NCI-H2171 treated with DMSO at 0.1 percent for 48 hours (cell line): ENCODE measurements at places on chromosomes 12 and 14.

DNA sequence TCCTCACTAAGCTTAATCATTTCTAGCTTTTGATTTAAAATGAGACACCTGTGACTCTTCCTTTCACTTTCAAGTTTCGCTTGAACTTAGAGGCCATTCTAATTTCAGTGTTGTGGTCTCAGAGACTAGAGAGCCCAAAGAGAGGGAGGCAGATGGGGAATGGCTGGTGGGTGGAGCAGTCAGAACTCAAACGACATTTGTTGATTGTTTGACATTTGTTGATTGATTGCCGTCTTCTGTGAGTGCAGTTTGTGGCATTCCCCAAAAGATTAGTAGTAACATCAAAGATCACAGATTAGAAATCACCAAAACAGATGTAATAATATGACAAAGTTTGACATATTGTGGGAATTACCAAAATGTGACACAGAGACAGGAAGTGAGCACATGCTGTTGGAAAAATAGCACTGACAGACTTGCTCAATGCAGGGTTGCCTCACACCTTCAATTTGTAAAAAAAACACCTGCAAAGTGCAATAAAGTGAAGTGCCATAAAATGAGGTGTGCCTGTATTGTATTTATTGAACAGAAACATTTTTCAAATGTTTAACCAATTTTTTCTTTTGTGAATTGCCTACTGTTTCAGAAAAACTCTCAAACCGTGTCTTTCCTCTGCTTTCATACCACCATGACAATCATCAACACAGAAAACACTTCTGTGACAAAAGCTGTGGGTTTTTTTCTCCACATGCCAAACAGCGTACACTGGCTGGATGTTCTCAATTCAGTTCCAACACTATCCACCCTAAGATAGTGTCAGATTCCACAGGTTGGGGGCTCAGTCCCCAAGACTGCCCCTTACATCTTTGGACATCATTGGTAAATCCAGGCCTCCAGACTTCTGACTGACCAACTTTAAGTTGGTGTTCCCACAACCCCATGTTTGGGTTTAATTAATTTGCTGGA lies 376.3 kb upstream of the RGS6 start:
- DNase-seq, result peak; percentile 22

- DNase-seq, result peak; percentile 58
Observed at GRCh38 chr14:79511146-79511545, 700.2 kb downstream of the DIO2 start.

- DNase-seq, result no peak
Observed at GRCh38 chr12:105504286-105504685, 173.8 kb downstream of the C12orf75 start.

DNA sequence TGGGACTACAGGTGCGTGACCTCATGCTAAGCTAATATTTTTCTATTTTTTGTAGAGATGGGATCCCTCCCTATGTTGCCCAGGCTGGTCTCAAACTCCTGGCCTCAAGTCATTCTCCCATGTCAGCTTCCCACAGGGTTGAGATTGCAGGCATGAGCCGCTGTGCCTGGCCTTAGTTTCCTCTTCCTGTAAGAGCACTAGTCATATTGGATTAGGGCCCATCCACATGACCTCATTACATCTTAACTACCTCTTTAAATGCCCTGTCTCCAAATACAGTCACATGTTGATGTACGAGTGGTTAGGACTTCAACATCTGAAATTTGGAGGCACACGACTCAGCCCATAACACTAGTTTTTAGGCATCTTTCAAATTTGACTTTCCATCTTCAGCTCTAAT lies 72.2 kb upstream of the RASSF3 start:
- DNase-seq, result no peak

GRCh38 chr12:57719777-57720605 lies 18.6 kb downstream of the AGAP2 start:
- no peak for DNase-seq

GRCh38 chr14:95891742-95892141 lies 15.1 kb downstream of the TUNAR start:
- DNase-seq, result no peak

DNA sequence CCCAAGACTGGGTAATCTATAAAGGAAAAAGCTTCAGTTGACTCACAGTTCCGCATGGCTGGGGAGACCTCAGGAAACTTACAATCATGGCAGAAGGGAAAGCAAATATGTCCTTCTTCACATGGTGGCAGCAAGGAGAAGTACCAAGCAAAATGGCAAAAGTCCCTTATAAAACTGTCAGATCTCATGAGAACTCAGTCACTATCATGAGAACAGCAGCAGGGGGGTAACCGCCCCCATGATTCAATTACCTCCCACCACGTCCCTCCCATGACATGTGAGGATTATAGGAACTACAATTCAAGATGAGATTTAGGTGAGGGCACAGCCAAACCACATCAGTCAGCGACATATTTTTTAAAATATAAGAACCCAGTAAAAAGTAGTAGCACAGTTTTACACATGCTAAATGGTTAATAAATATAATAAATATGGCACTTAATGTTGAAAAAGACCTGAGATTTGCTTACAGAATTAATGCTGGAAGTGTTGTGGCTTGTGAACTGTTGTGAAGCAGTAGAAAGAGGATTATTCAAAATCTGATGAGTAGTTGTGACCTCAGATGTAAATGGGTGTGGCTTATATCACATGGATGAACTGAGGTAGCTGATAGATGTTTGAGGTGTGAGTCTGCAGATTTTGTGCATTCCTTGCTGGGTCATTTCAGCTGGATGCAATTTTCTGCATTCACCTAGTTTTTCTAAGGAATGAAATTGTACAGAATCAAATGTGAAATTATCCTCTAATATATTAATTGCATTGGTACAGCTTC lies 46.9 kb upstream of the CHPT1 start:
- DNase-seq, result no peak

DNA sequence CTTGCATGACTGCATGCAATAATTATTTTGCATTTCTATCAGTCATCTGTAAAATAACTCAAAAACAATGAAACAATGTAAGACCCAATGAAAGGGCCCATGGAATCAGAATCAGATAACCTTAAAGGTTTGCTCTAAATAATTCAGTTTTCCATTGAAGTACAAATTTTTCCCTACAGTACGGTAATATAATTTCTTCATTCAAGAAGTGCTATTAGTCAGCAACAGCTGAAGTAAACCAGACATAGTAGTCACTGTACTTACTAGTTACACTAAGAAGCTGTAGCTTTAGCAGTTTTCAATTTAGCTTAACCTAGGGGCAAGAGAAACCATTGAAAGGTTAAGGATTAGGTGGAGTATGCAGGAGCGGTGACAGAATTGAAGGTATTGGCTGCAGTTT lies 43.5 kb downstream of the BCAT1 start:
- no peak for DNase-seq

DNA sequence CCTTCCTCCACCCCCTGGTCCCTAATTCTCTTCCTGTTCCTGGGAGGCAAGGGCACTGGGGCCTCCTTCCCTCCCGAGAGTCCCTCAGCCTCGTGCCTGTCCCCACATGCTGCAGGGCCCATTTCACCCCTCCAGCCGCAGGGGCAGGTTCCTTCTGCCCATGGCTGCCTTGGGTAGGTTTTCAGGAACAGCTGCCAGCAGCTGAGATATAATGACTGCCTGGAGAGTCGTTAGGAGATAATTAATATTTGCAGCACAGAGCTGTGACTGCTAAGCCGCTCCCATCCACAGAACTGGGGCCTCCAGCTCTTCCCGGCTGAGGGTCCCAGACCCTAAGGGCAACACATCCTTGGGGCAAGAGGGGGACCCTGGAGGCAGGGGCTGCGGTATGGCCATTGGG lies 211.9 kb upstream of the LHX5 start:
- DNase-seq, result peak; percentile 93

- peak; percentile 56 for DNase-seq
Observed at GRCh38 chr14:77301103-77301502, 19.6 kb downstream of the POMT2 start.

DNA sequence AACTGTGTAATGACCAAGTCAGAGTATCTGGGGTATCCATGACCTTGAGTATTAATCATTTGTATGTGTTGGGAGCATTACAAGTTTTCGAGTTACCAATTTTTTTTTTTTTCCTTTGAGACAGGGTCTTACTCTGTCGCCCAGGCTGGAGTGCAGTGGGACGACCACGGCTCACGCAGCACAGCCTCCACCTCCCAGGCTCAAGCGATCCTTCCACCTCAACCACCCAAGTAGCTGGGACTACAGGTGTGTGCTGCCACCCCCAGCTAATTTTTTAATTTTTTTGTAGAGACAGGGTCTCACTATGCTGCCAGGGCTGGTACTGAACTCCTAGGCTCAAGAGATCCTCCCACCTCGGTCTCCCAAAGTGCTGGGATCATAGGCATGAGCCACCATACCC lies 19.7 kb downstream of the SSH1 start:
- DNase-seq, result no peak

DNA sequence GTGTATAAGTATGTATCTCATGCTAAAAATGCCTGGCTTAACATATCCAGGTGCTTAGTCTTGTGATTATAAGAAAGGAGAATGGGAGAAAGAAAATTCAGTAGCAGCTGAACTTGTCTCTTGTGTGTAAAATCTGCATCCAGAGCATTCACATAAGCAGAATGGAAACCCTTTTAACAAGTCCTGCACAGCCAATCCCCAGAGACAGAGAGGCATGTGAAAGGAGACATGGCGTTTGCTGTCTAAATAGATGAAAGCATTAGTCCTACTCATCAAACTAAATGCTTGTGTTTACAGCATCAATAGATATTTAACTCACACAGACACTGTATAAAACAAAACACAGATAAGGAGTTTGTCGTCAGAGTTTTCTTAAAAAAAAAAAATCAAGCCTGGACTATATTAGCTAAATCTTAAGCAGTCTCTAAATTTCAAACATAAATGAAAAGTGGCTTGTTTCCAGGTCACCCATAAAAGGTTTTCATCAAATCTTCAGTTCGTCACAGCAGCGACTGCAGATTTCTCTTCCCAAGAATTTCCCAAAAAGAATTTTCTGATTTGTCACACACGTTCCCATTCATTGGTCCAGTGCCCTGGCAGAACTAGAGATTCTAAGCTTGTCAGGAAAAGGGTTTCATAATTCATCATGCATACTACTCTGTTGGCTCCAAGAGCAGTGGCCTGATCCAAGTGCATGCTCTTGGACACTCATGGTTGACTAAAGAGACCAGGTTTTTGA lies 249.2 kb downstream of the BTG1 start:
- DNase-seq, result no peak

DNA sequence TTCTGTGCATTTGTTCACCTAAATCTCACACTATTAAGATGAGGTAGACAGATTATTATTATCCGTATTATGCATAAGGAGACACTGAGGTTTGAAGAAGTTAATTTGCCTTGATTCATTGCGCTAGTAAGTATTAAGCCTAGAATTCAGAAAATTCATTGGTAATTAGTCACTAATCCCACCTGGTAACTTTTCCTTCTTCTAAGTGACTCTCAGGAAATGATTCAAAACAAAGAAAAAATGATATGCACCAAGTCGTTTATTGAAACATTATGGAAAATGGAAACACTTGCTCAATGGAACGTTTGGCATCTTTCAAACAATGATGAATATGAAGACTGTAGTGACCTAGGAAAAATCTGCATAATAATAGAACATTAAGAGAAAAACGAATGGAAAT lies 15.2 kb downstream of the RFX4 start:
- DNase-seq, result no peak

- DNase-seq, result no peak
Observed at GRCh38 chr12:109500406-109501185, 23.2 kb downstream of the UBE3B start.

GRCh38 chr14:69055999-69056788 lies 77.1 kb upstream of the ACTN1 start:
- peak; percentile 80 for DNase-seq

- no peak for DNase-seq
Observed at GRCh38 chr12:54684636-54685630, 36.8 kb upstream of the DCD start.

GRCh38 chr14:22070119-22070982 lies 396.7 kb upstream of the OR4E1 start:
- no peak for DNase-seq

DNA sequence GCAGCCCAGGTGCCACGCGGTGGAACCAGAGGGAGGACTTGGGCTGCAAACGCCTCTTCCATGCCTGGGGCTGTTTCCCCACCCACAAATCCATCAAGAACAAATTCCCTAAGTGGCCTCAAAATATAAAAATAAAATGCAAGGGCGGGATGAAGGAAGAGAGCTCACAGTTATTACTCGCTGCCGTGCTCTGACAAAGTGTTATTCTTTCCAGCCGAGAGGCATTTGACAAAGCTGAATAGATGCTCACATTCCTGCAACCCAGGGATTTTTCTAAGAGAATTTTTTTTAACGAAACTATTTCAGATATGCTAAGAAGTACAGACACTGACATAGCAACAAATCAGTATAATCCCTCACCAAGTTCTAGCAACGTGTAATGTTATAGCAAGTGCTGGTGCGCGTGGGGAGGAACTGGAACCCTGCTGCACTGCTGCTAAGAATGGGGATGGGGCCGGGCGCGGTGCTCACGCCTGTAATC lies 70.7 kb downstream of the SCARB1 start:
- no peak for DNase-seq

DNA sequence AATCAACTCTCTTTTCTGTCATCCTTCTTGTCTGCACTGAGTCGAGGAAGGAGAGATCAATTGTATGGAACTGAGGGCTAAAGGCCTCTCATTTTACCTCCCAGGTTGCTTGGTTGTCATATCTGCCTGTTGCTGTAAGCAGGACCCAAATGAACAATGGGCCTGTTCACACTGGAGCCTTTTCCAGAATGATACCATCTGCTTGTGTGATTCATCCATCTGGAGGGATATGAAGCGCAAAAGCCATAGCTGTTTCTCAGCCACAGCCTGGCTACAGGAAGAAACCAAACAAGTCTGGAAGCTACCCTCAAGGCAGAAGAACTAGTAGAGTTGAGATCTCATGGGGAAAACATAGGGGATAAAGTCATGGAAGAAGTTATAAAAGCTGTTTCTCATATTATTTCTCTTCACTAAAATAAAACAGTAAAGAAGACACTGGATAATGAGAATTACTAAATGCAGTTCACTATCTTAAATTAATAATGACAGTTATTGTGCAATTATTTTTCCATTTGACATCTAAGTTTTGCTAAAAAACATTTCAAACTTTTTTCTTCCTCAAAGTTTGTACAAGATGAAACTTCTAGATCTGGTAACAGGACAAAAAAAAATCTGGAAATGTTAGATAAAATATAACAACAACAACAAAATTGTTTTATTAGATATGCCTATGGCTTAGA lies 106.3 kb downstream of the SPTSSA start:
- DNase-seq, result peak; percentile 95

DNA sequence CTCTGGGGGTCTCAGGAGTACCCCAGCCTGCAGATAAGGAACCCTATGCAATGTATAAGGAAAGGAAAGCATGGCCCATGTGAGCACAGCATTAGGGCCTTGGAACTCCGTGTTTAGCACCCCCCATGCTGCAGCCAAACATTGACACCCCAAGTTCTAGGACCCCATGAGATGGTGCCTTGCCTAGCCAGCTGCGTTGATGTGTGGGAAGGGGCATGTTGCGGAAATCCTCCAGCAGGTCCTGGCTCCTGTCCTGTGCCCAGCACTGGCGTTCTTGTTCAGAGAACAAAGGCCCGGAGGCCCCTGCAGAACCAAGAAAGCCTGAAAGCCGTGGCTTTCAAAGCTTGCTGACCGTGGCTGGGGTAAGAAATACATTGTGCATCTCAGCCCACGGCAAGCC lies 99.4 kb upstream of the DIO3 start:
- no peak for DNase-seq
